ENCODE measurements at places on chromosomes 12 and 14.

DNA sequence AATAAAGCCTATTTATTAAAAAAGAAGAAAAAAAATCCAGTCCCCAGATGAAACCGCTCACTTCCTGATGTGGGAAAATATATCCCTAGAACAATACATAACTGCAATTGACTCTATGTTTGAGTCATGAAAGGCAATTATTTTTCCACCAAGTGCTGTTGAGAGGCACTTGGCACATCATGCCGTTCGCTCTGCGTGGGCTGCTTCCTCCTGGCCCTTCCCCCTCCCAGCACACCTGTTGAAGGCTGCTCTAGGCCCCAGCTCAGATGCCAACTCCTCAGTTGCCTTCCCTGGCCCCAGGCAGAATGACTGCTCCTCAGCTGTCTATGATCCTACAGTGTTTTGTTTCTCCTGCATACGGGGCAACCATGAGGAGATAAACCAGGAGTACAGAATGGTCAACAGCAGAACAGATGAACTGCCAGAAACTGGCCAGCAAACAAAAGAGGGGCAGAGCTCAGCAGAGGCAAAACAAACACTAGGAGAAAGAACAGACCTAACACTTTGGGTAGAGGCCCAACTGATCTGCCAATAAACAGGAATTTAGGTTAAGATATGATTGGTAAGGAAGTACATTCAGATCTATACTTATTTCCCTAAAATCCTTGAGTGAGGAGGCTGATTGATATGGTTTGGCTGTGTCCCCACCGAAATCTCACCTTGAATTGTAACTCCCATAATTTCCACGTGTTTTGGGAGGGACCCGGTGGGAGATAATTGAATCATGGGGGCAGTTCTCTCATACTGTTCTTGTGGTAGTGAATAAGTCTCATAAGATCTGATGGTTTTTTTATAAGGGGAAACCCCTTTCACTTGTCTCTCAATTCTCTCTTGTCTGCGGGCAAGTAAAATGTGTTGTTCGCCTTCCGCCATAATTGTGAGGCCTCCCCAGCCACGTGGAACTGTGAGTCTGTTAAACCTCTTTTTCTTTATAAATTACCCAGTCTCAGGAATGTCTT lies 58.6 kb downstream of the SLC38A1 start:
- DNase-seq = peak; percentile 68

DNA sequence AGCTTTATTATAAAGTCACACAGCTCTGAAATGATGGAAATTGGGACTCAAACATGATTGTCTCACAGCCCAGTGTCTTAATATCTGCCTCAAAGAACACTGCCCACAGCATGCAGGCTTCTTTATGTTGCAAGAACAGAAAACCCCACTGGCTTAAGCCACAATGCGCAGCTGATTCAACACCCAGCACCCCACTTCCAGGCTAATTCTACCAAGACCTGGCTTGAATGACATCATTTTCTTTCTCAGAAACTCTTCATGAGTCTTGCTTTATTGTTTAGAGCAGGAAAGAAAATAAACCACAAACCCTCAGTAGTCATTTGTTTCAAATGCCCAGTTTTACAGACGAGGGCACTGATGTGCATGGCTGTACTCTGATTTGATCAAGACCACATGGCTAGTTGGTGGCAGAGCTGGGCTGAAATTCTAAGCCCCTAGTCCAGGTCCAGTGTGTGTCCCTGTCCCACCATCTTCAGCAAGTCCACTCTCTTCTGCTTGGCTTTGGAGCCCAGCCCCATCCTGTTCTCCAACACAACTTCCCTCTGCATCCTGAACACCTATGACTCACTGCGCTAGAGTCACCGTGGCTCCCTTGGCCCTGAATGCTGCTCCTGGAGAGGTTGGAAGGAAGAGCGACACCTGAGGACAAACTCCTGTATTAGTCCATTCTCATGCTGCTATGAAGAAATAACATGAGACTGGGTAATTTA lies 50.3 kb upstream of the SRSF5 start:
- peak; percentile 88 for DNase-seq

- no peak for DNase-seq
Measured at GRCh38 chr12:123387508-123388176, 3.7 kb downstream of the KMT5A start.

- DNase-seq = no peak
Measured at GRCh38 chr14:101184104-101184455, 280.6 kb upstream of the RTL1 start.

GRCh38 chr14:53947094-53947445 lies 9.6 kb downstream of the BMP4 start:
- no peak for DNase-seq

DNA sequence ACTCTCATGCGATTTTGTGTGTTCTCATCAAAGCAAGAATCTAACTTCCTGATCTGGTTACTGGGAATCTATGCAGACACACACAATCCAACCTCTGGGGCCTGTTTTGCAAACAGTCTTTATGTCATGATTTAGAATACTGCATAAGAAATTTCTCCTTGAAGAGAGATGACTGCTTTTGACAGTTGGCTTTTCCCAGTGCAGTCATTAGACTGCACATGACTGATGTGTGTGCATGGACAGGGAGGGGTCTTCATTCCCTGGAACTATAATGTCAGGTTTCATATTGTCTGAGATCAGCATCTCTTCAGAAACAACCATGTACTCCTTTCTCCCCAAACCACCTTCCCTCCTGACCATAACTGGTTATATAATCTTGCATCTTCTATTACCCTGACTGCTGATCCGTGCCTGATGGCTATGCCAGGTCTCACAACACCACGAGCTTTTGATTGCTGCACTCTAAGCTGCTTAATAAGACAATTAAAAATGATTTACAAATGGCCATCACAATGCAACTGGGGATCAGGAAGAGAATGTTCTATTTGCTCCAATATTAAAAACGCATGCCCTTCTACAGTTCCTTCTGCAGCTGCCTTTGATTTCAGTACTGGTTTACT lies 995.4 kb downstream of the NRXN3 start:
- DNase-seq = no peak

DNA sequence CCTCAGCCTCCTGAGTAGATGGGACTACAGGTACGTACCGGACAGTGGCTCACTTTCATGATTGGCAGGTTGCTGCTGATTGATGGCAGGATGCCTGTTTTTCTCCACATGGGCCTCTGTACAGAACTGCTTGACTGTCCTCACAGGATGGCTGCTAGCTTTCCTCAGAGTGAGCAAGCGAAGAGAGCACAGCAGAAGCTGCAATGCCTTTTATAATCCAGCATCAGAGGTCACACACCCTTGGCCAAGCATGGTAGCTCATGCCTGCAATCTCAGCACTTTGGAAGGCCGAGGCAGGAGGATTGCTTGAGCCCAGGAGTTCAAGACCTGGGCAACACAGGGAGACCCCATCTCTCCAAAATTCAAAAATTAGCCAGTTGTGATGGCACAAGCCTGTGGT lies 31.0 kb downstream of the ARF6 start:
- DNase-seq = no peak

DNA sequence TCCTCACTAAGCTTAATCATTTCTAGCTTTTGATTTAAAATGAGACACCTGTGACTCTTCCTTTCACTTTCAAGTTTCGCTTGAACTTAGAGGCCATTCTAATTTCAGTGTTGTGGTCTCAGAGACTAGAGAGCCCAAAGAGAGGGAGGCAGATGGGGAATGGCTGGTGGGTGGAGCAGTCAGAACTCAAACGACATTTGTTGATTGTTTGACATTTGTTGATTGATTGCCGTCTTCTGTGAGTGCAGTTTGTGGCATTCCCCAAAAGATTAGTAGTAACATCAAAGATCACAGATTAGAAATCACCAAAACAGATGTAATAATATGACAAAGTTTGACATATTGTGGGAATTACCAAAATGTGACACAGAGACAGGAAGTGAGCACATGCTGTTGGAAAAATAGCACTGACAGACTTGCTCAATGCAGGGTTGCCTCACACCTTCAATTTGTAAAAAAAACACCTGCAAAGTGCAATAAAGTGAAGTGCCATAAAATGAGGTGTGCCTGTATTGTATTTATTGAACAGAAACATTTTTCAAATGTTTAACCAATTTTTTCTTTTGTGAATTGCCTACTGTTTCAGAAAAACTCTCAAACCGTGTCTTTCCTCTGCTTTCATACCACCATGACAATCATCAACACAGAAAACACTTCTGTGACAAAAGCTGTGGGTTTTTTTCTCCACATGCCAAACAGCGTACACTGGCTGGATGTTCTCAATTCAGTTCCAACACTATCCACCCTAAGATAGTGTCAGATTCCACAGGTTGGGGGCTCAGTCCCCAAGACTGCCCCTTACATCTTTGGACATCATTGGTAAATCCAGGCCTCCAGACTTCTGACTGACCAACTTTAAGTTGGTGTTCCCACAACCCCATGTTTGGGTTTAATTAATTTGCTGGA lies 376.3 kb upstream of the RGS6 start:
- peak; percentile 89 for DNase-seq

DNA sequence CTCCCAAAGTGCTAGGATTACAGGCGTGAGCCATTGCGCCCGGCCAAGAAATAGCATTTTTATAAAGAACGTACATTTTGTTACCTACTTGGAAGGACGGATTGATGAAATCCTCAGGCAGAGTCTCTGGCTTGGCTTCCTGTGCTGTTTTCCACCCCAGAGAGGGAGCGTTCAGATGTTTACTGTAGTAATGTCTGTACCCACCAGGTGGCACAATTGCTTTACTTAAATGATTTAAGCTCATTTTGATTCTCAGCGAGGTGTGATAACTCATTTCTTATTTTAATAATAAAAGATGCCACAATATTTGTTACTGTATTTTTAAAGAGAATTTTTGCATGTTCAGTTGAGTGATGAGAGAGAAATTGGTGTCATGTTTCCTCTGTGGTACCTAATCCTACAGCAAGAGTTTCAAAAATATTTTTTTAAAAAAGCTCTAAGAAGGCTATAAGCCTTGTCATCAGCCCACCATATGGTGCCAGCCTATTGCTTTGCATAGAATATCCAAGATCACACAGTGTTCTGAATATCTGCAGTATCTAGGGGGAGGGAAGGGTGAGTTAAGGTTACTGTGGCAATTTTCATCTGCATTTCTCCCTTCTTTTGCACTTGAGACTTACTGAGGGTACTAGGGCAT lies 82.6 kb upstream of the TRAF3 start:
- DNase-seq = peak; percentile 68

GRCh38 chr14:67571275-67571990 lies 28.6 kb downstream of the PIGH start:
- DNase-seq = peak; percentile 67

DNA sequence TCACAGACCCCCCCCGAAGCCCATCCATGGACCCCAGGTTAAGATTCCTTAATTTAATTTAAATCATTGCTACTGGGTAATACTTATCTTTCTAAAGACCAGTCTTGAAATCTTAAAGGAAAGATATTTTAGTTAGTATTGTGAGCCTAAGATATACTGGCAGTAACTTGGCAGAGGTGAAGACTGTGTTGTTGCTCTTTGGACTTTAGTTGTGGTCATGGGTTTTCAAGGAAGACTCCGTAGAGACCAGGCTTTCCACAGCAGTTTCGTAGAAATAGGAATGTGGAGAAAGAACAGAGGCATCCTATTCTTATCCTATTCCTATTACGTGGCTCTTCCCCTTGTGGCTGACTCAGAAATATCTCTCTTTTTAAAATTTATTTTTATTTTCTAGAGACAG lies 99.0 kb downstream of the SCN8A start:
- DNase-seq = no peak

GRCh38 chr12:125944446-125944845 lies 879.2 kb downstream of the AACS start:
- DNase-seq = no peak

GRCh38 chr14:78074561-78074960 lies 95.6 kb upstream of the NRXN3 start:
- no peak for DNase-seq

DNA sequence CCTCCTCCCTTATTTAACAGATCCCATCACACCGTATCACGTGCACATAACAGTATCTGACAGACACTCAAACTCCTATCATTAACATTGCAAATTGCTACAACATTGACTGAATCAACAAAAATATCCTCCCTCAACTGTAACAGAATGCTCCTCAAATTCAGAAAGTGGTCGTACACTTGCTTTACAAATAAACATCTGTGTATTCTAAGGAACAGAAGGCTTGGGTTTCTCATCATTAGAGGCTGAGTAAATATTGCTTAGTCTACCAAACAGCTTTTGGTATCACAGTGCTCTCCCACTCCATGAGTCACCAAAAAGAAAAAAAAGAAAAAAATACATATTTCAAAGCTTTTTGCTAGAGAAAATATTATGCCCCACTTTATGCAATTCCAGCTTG lies 23.9 kb downstream of the FERMT2 start:
- DNase-seq = no peak

DNA sequence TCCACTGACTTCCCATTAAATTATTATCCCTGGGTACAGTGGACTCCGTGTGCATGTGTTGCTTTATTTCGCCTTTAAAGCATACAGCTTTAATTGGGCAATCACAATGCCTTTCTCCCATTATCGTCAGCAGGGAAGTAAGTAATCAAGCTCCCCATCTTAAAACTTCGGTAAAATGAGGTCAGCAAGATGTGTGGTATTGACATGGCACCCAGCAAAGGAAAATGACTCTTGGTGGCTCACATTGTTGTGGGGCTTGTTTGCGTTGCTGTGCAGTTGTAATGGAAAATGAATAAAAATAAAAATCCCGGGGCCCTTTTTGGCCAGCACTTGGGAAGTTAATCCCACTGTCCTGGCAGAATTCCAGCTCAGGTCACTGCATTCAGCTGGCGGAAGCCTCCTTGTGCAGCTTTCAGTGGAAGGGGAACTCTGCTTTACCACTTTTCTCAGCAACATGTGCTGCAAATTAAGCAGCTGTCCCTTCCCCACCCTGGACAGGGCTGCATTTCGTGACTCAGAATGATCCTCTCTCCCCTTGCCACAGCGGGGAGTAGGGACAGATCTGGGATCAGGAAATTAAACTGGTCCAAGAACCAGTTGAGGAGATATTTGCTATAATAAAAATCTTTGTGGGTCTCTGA lies 13.9 kb upstream of the ATP2A2 start:
- no peak for DNase-seq

DNA sequence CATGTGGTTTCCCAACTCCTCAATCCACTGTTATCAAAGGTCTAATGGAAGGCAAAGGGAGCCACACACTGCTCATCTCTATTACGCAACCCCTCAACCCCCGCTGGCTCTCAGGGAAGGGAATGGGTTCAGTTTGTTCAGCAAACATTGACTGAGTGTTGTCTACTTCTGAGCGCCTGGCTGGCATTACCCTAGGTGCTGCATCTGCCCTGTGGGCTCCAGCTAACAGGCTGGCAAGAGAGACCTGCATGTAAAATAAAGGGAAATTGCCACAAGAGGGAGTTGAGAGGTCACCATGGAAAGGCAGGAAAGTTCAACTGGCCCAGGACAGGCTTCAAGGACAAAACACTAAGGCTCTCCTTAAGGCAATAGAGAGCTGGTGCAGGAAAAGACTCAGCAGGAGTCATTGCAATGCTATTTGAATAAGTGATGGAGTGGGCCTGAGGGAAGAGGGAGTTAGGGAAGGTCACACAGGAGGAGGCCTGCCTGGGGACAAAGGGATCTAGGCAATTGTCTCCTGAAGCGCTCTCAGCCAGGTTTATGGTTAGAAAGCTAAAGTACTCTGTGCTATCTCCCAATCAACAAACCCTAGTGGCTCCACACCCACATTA lies 5.5 kb upstream of the ZNF740 start:
- DNase-seq = no peak

- DNase-seq = no peak
Measured at GRCh38 chr12:6551063-6551461, 4.8 kb downstream of the IFFO1 start.
